Cerebellar nuclear complex (tissue), 1 donor: ENCODE measurements at places on chromosomes 2 and 18.

GRCh38 chr18:7856733-7857132, 289.6 kb downstream of the PTPRM start:
- DNase-seq: no peak

- DNase-seq: no peak
Observed at GRCh38 chr2:96485751-96486651, 19.2 kb downstream of the NEURL3 start.

- no peak for DNase-seq
Observed at GRCh38 chr2:186105016-186105724, 366.6 kb downstream of the FSIP2 start.

DNA sequence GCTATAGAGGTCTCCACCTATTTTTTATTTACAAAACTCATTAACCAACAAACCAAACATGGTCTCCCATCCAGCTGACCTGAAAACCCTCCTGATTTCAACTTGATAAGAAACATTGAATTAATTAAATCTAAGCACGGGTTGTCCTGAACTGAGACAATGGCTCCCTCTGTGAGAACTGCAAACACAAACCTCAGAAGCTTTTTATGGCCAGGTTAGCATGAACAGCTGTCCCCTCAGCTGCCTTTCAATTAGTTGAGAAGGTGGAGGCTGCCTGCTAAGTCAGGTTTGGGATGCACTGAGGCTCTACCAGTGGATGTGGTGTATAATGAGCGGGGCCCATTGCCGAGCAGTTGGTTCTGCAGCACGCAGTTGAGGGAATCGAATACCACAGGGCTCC, 258.5 kb upstream of the DDX18 start:
- DNase-seq: no peak

GRCh38 chr2:106085181-106085940, 108.7 kb downstream of the UXS1 start:
- no peak for DNase-seq

GRCh38 chr2:208793434-208793833, 386.8 kb downstream of the PTH2R start:
- DNase-seq: no peak

- DNase-seq: no peak
Observed at GRCh38 chr2:152564754-152565551, 152.3 kb downstream of the PRPF40A start.

GRCh38 chr2:211391189-211391567, 834.8 kb downstream of the CPS1 start:
- no peak for DNase-seq

DNA sequence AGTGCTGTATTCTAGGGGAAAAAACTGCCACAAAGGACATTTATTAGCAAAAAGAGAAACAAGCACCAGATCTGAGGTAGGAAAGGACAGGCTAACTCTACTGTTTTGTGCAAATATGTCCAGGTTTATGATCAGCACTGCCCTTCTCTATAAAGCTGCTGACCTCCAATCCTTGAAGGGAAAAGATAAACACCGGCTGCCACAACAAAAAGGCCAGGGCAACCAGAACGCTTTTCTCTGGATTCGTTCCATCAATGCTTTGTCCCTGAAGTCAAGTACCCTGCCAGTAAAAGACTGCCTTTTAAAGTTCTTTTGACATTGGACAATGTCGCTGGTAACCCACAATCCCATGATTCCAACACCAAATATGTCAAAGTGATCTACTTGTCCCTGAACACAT, 21.0 kb downstream of the SMAD2 start:
- no peak for DNase-seq

GRCh38 chr2:99380376-99381010, 43.3 kb downstream of the EIF5B start:
- no peak for DNase-seq

DNA sequence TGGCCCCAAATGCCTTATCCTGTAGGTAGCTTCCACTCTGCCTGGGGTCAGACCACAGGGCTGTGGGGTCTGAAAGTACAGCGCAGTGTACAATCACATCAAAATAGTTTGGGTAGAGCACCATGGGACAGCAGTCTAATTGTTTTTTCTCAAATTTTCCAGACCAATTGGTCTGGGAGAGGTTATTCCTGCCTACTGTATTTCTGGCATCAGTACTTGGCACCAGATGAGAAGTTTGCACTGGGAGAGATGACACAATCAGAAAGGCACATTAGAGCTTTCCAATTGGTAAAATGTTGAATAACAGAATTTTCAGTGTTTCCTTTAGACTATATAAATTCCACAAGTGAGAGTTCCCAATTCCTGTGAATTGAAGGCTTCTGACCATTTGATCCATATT, 30.9 kb upstream of the LRRTM1 start:
- DNase-seq: no peak

- DNase-seq: no peak
Observed at GRCh38 chr2:44277541-44277940, 2.3 kb downstream of the SLC3A1 start.

DNA sequence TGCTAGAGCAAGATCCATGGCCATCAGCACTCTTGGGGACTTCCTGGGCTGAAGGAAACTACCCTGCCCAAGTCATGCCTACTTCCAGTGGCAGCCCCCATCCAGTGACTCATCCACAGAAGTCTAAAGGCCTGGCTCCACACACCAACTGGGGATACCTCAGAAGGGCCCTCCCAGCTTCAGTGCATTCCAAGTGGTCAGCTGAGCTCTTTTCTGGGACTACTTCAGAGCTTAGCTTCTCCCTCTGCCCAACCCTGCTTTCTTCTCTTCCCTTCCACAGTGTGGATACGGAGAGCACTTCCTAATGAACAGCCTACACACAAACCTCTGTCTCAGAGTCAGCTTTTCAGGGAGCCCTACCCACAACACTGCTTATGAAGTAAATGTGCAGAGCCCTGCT, 66.5 kb downstream of the CLHC1 start:
- DNase-seq: no peak

GRCh38 chr18:32576296-32576916, 105.7 kb upstream of the GAREM1 start:
- DNase-seq: no peak

- no peak for DNase-seq
Observed at GRCh38 chr18:55124078-55124763, 165.0 kb upstream of the CCDC68 start.

- DNase-seq: no peak
Observed at GRCh38 chr2:176626796-176627195, 357.6 kb downstream of the MTX2 start.

DNA sequence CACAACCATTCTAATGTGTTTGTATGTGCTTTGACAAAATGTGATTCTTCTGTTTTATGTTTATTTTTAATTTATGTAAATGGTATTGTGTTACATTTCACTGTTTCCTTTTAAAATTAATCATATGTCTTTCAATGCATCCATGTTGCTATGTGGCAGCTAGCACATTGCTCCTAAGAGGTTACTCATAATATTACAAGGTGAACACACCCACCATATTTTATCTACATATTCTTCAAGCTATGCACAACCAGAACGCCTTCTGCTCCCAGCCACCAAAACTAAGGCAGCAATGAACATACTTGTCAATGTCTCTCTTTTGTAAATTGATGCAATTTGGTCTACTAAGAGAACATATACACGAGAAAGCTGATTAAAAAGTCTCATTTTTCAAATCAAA, 160.6 kb upstream of the OSR1 start:
- no peak for DNase-seq
